ENCODE measurements at places on chromosomes 11 and 22.
A peak's percentile ranks its signal among the peaks of the same experiment; 100 is the strongest.

GRCh38 chr11:131219646-131220045, 150.8 kb upstream of the NTM start:
- DNase-seq, result no peak

- DNase-seq, result no peak
These were observed 32.8 kb upstream of the CTTN start for GRCh38 chr11:70365544-70365927.

DNA sequence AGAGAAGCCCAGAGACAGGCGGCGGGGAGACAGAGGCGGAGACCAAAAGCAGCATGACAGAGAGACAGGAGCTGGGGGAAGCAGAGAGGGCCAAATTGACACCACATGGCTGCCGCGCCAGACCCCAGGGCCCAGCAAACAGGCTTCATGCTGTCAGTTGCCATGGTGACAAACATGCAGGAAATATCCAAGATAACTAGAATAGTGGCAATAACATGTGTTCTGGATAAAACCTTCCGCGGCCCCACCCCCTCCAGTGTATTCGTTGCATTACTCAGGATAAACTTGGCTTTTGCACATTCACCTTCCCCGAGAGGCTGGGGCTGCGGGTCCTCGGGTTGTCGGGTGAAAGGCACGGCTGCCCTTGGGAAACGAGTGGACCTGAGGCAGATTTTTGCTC, 49.9 kb upstream of the CDON start:
- DNase-seq, result peak; percentile 86

- no peak for DNase-seq
These were observed 653.5 kb downstream of the FAM181B start for GRCh38 chr11:82080160-82080559.

- DNase-seq, result no peak
These were observed 76.0 kb downstream of the CWC15 start for GRCh38 chr11:94897330-94897768.

DNA sequence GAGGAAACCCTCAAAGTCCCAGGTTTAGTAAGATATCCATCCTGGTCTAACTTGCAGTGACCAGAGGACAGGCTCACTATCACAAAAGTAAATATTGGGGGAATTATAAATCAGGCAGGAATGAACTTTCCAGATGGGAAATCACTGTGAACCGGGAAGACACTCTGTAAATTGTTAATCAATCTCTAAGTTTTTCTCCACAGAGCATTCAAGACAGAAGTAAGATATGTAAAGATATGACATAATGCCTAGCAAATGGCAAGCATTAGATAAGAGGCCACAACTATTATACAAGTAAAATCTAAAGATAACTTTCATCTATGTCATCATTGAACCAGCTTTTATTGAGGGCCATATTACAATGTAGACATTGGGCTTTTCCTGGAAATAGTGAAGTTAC, 35.3 kb upstream of the LRRC4C start:
- no peak for DNase-seq

DNA sequence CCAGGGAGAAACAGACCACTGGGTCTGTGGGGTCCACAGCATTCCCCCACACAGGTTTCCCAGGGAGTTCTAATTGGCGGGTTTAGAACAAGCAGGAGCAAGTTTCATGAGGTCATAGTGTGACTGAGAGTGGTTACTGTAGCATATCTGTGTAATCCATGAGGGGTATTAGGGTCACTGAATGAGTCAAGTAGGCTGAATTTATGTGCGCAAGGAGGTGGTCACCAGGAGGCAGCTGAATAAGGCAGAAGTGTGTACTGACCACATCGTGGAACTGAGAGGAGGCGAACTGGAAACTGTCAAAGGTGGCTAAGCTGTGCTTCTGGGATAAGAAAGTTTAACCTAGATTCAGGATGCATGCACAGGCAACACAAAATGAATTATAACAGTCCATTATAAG, 876.0 kb downstream of the METTL15 start:
- DNase-seq, result no peak

GRCh38 chr11:128195057-128195751, 392.2 kb downstream of the ETS1 start:
- DNase-seq, result no peak

GRCh38 chr22:44735518-44736428, 16.6 kb upstream of the ARHGAP8 start:
- peak; percentile 88 for DNase-seq

DNA sequence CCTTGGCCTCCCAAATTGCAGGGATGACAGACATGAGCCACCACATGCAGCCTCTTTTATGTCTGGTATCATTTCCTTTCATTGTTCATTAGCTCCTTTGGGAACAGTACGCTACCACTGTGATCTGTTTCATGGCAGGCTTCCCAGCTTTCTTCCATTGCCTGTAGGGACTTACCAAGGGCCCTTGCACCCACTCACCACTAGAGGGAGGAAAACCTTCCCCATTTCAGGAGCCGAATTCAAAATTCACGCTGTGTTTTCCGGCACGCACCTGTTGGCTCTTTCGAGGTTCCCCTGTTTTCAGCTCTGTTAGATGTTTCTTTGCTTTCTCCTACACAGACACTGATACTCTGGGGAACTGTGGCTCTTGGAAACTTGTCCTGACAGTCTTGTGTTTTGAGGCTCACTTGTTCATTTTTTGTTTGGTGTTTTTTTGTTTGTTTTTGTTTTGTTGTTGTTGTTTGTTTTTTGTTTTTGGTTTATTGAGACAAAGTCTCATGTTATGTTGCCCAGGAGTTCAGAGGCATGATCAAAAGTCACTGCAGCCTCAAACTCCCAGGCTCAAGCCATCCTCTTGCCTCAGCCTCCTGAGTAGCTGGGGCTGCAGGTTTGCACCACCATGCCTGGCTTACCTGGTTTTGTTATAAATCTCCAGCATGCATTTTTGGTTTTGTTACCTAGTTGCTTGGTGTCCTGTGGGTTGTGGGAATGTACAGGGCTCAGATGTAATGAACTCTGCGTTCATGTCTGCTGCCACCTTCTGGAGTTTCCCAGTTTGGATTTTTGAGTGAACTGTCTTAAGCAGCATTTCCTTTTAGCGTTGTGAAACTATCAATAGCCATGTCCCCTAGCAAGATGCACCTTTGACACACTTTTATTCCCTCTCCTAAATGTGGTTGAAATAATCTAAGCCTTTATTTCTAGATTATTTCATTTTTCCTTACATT, 2.3 kb downstream of the KRTAP5-11 start:
- DNase-seq, result no peak

DNA sequence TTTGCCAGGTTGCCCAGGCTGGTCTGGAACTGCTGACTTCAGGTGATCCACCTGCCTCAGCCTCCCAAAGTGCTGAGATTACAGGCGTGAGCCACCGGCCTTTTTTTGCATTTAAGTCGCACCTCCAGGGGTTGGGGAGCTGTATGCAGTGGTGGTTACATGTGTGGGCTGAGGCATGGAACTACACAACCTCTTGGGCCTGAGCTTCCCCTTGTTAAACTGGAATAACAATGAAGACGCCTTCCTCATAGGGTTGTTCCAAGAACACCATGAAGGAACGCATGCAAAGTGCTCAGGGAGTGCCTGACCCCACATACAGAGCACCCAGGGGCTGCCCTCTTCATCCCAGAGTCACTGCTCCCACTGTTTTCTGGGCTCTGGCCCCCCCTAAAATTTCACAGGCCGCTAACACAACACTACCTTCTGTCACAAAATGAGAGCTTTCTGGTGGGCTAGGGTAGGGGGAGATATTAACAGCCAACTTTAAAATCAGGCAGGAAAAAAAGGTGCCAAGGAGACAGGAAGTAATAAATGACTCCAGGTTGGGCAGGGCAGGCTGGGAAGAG, 1.3 kb upstream of the FAM118A start:
- DNase-seq, result no peak

GRCh38 chr11:93256623-93257022, 58.8 kb upstream of the SLC36A4 start:
- DNase-seq, result no peak

DNA sequence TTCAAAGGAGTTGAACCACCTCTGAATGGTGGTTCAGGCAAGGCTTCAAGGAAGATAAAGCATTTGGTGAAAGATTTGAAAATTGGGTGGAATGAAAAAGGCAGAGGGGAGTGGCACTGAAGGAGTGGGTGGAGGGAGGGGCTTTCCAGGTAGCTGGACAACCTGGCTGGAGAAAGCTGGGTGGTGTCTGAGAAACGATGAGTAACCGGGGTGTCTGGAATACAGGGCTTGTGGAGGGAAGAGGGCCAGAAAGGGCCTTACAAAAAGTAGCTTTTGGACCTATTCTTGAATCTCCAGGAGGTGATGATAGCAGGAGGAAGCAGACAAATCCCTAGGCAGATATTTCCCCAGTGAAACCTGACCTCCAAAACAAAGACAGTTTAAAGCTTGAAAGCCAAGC, 99.3 kb downstream of the RASSF10 start:
- DNase-seq, result no peak

DNA sequence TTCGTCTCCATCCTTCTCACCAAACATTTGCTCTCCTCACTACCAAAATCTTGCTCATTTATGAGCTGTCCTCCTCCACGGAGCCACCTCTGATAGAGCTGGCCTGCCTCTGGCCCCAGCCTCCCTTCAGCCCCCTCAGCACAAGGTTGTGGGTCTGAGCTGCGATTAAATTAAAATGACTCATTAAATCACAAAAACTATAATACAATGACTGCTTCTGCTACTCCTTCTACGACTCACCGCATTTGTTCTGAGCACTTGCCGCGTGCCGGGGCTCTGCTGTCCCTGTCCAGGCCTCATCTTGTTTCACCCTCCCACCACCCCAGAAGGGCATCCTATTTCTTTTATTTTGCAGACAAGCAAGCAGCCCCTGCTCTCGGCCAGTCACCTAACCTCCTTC, 49.2 kb upstream of the TIMP3 start:
- no peak for DNase-seq

DNA sequence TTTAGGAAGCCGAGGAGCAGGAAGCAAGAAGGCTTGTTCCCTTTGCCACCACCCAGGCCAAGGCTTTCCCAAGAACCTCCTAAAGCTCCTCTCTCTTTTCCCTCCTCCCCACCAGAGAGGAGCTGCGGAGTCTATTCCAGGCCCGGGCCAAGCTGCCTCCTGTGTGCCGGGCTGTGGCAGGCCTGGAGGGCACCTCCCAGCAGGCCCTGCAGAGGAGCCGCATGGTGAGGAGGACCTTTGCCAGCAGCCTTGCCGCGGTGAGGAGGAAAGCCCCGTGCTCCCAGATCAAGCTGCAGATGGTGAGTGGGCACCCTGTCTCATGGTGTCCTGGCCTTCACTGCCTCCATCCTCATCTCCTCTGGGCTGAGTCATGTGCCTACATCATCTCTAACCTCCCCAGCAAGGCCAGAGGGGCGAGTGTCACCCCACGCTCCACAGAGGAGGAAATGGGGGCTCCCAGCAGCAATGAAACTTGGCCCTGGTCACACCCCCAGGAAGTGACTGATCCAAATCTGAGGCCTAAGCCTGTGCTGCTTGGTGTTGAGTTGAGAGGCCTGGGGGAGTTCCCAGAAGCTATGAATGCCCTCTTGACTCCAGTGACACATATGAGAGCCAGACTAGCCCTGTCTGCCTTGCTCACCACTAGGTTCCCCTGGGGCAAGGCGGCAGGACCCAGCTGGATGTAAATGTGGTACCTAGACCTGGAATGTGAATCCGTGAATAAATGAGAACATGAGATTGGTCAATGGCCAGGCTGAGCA, 104.2 kb downstream of the MYO18B start:
- DNase-seq, result no peak

GRCh38 chr11:28581286-28582242, 473.4 kb downstream of the METTL15 start:
- DNase-seq, result no peak

GRCh38 chr22:46777609-46777970, 15.1 kb downstream of the TBC1D22A start:
- DNase-seq, result no peak

DNA sequence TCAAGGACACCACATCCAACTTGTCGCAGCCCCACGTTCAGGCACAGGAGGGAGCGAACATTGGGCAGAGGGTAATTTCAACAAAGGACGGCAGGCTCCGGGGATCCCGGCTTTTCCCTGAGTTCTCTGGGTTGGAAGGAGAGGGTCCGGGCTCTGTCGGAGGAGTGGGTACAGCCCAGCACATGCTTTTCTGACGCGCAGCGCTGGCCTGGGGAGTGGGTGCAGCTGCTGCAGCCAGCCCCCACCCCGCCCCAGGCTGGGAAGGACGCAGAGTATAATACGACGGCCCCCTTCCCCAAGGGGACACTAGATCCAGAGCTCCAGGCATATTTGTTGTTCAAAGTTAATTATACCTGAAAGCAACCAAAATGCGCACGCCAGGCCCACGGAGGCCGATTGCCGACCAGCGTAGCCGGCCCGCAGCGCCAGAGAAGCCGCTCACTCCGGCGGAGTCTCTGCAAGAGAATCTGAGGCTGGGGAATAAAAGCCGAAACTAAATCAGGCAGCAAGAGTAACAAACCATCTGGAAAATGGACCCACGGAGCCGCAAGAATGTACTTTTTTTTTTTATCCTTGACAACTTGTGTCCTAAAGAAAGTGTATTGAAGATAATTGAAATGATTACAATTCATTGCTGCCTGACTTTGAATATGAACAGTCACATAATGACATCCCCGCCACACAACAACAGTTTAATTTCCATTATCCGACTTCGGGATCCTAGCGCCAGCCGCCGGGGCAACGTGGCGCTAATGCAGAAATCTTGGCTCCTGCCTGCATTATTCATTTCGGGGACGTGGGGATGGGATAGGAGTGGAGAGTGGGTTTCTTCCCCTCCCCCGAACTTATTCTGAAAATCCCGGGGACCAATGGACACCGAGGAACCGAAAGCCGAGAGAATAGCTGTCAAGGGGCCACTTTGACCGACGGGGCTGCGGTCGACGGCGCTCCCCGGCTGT, 14.0 kb upstream of the PAX6 start:
- peak; percentile 66 for DNase-seq
